ENCODE measurements at places on chromosomes 5 and 9.
A peak's percentile ranks its signal among the peaks of the same experiment; 100 is the strongest.

GRCh38 chr5:5372930-5373329, 49.5 kb upstream of the ICE1 start:
- no peak for DNase-seq

DNA sequence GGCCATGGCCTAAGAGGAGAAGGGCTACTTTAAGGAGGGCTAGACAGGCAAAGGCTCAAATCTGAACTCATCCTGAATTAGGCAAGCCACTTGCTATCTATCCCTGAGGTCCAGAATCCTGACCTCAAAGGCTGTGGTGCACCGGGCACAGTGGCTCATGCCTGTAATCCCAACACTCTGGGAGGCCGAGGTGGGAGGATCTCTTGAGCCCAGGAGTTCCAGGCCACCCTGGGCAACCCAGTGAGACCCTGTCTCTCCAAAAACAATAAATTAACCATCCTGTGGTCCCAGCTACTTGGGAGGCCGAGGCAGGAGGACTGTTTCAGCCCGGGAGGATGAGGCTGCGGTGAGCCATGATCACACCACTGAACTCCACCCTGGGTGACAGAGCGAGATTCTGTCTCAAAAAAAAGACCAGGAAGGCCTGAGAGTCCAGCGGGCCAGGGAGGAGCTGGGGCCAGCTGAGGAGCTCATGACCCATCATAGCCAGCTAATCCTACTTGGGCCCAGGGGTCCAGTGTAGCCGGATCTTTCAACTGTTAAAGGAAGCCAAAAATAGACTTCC, 4.0 kb downstream of the NOP16 start:
- no peak for DNase-seq

- DNase-seq = peak; percentile 59
Measured at GRCh38 chr5:135246923-135247795, 151.9 kb downstream of the MACROH2A1 start.

DNA sequence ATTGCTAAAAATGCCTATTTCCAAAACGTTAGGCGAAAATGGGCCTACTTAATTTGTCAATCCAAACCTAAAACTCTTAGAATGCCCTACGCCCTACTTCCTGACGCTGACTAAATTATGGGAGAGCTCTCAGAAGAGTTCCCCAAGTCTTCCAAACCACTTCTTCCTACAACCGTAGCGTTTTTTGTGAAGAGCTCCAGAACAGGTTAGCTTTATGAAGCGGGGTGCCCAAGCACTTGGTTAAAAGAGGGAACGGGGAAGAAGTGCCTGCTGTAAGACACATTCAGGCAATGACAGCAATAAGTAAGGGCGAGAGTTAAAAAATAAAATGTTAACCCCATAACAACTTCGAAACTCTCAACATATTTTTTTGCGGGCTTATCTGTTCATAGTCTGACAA, 2.8 kb downstream of the ELAVL2 start:
- no peak for DNase-seq

- DNase-seq = no peak
Measured at GRCh38 chr5:40386289-40386688, 293.4 kb upstream of the PTGER4 start.

DNA sequence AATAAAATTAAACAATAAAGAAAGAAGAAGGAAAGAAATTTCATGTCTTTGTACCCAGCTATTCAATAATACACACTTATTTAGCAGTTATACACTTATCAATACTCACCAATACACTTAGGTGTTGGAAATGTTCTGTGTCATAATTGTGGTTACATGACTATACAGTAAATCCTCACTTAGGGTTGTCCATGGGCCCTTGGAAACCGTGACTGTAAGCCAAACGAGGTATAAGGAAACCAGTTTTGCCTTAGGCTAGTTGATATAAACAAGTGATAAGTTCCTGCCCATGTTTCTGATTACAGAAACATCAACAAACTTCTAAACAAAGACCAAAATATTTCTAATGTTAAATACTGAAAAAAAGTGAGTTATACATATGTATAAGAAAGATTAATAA, 10.0 kb upstream of the SLCO4C1 start:
- DNase-seq = no peak

- DNase-seq = no peak
Measured at GRCh38 chr5:79694652-79695051, 5.0 kb downstream of the CMYA5 start.

GRCh38 chr9:36399980-36400331, at the start of gene RNF38:
Gene RNF38 (minus strand): TSS chr9:36400269. CDS start chr9:36400108, 161 bp downstream.
- no peak for DNase-seq

- no peak for DNase-seq
Measured at GRCh38 chr5:91538179-91538578, 155.1 kb upstream of the ARRDC3 start.

GRCh38 chr5:21919414-21920022, 933.6 kb downstream of the CDH12 start:
- no peak for DNase-seq

- no peak for DNase-seq
Measured at GRCh38 chr5:28421141-28421540, 1382.8 kb upstream of the CDH9 start.

DNA sequence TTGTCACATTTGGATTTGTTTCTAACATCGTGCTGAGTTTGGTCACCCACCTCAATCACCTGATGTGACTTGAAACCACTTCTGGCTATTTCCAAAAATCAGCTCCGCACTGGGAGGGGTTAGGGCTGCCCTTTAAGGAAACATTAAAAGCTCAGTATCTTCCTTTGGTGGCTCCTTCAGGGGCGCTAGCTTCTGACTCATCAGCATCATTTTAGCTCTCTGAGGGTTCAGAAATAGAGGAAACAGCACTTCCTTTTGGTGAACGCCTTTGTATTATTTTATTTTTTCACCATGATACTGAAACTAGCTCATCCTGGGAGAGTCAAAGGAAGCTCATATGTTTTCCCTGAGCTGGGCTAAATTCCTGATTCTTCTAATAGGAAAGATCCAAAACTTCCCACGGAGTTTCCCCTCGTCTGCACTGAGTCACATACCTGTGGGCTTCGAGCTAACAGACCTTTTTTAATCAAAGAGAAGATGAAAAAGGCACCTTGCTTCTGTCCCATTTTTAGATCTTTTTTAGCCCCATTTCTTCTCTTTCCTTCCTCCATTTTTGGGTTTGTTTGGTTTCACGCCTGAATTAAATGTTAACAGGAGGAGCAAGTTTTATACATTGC, 48.2 kb downstream of the ROPN1L start:
- DNase-seq = no peak

DNA sequence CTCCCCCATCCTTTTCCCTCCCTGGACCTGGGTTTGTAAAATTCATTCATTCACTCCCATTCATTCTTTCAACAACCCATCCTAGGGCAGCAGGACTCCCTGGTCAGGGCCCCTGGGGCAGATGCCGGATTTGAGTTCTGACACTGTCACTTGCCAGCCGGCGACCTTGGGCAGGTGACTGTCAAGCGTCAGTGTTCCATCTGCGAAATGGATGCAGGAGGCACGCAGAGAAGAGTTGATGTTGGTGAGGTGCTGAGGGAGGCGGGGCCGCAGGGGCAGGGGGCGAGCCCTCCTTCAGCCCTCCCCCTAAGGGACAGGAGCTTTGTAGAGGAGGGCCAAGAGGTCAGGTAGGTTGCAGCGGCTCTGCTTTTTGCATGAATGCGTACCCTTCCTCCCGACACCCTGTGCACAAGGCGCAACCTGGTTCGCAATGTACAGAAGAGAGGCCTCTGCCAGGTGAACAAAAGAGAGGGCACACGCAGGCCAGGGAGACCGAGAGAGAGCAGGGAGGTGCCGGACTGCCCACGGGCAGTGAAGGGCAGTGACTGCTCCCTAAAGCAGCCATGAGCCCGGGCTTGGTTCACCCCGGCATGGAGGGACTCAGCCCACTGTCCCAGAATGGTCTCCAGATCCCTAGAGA, 128.1 kb downstream of the BARX1 start:
- DNase-seq = no peak

DNA sequence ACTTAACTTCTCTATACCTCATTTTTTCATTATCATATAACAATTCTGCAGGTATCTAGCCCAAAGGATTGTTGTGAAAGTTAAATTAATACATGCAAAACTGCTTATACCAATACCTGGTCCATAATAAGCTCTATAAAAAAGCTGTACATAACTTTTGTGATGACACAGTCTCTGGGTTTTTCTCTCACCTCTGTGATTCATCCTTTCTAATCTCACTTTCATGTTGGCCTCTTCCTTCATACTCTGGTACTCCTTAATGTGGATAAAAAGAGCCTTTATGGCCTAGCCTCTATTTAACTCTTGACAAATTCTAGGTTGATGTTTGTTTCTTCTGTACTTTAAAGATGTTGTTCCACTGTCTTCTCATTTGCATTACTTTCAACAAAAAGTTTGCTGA, 162.9 kb upstream of the ACOT12 start:
- no peak for DNase-seq

DNA sequence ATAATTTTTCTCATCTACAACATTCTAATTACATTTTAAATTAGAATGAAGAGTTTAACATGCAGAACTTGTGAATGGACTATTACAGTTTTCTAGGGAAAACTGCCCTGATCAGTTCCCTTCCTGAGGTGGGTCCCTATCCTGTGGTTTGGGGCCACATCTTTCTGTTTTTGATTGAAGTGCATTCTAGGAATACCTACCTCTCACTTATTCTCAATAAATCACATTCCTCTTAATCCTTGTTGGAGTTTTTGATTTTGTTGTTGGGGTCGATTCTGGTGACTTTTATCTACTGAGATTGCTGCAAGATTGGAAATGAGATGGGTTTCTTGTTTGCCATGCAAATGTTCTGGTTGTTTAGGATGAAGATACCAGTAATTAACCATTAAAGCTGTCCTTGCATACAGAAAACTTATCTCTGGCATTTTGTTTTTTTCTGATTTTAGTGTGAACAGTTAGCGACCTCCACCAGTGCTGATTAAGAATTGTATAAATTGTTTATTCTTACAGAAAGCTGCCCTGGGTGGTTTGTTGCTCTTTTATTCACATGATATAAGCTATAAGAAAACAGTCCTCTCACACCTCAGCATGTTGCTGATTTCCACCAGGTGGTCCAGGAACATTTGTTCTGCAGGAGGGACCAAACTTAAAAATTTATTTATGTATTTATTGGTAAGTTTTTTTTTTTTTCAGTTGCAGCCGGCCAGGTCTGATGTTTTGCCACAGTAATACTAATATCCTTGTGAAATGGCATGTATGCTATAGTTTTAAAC, 269.9 kb downstream of the FANCC start:
- no peak for DNase-seq

- peak; percentile 23 for DNase-seq
Measured at GRCh38 chr9:90848866-90849265, 47.2 kb downstream of the SYK start.

GRCh38 chr9:14306672-14307660, 7.0 kb downstream of the NFIB start:
- no peak for DNase-seq

GRCh38 chr9:72979405-72980100, 26.7 kb upstream of the ALDH1A1 start:
- no peak for DNase-seq

DNA sequence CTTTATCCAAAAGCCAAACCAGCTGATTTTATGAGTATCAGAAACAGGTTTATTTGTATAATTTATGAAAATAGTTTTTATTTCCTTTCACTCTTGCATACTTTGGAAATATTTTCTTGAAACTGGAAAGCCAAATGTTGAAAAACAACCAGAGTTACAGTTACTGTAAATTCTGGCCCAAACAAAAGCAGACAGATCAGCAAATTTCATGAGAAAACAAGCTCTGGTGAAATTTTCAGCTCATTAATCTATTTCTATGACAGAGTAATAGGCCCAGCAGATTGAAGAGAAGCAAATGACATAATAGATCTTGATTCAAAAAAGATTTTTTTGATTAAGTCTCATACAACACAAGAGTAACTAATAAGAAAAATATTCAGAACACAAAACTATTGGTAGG, 182.7 kb downstream of the ENC1 start:
- no peak for DNase-seq

DNA sequence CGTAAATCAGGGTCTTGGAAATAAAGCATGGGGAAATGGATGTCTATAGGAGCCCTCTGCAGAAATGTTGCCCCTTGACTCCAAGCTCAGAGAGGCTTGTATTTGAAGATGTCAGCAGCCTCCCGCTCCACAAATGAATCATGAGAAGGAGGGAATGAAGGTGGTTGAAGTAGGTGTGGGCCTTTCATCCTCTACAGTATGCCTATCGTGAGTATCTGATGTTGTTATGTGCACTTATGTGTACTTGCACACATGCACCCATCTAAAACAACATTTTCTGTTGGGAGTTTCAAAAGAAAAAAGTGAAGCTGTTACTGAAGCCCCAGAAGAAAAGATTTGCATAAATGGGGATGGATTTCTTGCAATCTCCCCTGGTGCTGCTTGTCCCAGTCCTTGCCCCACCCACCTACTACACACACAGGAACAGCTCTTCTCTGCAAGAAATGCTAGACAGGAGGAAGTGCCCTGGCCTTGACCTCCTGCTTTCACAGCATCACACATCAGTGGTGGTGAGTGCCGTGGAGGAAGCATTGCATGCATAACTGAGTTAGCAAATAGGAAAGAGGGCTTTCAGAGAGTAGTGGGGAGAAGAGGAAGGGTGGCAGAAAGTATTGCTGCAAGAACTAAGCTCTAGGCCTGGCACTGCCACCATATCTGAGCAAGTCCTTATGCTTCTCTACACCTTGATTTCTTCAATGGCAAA, 156.1 kb downstream of the SNX18 start:
- no peak for DNase-seq

- no peak for DNase-seq
Measured at GRCh38 chr5:160979385-160979784, 127.4 kb upstream of the ATP10B start.

GRCh38 chr5:1515921-1516571, 7.7 kb downstream of the LPCAT1 start:
- peak; percentile 47 for DNase-seq

DNA sequence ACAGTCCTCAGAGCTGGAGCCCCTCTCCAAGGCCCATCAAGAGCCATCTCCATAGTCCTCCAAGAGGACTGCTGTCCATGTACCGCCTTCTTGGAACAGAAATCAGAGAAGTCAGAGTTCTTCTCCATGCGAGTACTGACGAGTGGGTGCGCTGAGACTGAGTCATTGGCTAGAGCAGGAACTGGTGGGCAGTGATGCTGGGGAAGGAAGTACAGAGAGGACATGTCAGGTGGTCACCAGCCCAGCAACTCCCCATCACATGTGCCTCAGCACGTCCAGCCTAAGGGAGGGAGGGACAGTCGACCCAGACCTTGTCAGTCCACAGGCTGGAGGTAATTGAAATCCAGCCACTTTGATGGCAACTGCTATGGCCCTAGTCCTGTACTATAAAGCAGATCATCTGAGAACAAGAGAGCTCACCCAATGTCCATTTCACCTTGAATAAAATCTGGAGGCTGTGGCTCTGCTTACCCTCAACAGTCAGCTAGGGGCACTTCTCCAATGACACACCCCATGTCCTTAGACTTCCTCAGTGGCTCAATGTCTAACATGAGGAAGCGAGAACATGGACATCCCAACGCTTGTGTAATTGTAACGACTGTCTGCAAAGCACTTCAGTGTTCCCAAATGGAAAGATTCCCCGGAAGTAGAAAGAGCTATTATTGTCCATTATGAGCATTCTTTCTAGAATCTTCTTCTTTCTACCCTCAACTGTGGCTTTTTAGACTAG, 15.0 kb upstream of the FBP1 start:
- DNase-seq = no peak

Measured in left forelimb (tissue), 1 donor.